ENCODE measurements at places on chromosomes 16 and 17.
A peak's percentile ranks its signal among the peaks of the same experiment; 100 is the strongest.

- DNase-seq: no peak
Measured at GRCh38 chr17:63398680-63399079, 47.4 kb downstream of the CYB561 start.

DNA sequence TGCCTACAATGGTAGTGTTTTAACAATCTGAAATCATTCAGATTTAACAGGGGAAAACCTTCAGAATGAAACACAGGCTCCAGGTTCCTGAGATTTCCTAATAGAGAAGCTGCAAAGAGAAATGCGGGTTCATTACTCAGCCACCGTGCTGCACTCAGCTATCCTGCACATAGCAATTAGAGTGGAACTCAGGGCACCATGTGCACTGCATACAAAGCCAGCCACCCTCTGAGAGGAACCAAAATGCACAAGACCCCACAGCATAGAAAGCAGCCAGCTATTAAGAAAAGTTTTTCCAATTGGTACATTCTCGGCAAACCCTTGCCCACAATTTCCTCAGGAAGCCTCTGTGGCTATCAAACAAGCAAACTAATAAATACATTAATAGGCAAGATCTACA is 37.4 kb downstream of the TOM1L2 start:
- DNase-seq: no peak

GRCh38 chr17:3594051-3594800 is 15.0 kb downstream of the TRPV1 start:
- DNase-seq: no peak

DNA sequence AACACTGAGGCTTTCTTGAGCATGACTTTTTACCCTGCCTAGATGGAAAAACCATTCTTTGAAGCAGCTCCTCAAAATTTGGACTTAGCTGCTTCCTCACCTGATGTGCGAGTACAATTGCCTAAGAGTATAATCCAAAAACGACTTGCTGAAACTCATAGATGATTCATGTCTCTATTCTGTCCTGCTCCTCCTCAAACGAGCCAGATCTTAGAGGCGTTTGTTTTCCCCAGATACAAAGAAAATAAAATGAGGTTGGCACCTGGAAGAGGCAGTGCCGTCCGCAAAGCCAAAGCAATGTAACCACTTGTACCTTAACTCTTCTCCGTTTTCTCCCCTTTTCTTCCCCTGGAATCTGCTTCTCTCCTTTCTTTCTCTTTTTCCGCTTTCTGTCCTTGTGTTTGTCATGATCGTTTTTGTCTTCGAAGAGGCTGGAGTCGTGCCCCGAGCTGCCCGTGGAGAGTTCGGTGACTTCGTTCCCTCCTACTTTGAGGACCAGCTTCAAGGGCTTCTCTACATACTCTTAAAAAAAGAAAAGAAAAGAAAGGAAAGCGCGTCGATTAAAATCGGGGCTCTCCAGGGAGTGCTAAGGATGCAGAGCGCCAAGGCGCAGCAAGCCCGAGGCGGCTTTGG is 895 bp downstream of the BRD7 start:
- DNase-seq: no peak

- no peak for DNase-seq
Measured at GRCh38 chr16:74580833-74581232, 26.1 kb downstream of the GLG1 start.

GRCh38 chr16:26129997-26130396 is 438.2 kb downstream of the HS3ST4 start:
- no peak for DNase-seq

DNA sequence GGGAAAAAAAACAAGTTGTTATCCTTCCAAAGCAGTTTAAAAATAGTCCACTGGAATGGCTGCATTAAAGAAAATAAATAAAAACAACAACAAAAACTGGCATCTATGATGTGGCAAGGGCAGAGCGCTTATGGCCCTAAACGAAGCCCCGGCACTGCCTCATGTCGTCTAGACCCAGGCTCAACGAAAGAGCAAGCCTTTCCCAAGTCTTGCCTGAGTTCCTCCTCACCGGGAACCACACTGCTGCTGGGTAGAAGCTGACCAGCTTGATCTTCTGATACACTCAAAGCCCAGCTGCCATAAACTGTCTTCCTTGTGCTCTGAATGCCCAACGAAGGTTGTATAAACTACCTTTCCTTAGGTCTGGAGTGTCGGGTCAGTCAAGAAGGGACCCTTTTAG is 37.0 kb downstream of the NDEL1 start:
- DNase-seq: no peak

DNA sequence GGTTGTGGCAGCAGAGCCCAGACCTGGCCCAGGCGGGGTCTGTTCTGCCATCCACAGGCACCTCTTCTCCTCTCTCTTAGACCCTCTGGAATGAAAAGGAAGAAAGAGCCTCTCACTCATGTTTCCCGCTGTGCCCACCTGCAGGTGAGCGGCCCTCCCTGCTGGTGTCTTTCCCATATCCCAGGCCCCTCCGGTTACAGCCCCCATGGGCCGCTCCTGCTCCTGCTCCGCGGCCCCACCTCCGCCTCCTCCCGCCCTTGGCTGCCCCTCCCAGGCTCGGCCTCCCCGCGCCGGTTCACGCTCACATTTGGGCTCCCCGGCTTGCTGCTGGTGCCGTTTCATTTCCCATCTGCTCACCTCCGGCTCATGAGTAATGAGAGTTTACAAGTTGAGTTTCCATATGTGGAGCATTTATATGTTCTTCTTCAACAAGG is 98.7 kb upstream of the SDK2 start:
- DNase-seq: no peak

GRCh38 chr16:68893710-68894705 is 50.7 kb downstream of the TANGO6 start:
- DNase-seq: no peak

DNA sequence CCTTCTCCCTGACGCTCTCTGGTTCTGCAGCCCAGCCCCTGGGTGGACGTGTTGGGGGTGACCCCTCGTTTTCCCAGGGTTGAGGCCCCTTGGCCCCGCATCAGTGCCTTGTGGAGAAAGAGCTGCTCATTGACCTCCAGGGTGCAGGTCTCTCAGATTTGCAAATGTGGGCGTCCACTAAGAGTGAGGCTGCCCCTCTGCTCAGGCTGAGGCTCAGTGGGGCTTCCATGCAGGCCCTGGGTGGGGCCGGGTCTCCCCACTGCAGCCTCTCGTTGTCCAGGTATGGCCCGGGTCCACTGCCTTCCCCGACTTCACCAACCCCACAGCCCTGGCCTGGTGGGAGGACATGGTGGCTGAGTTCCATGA is 9.0 kb downstream of the GAA start:
- no peak for DNase-seq

GRCh38 chr17:55649957-55650597 is 72.6 kb downstream of the TMEM100 start:
- no peak for DNase-seq

DNA sequence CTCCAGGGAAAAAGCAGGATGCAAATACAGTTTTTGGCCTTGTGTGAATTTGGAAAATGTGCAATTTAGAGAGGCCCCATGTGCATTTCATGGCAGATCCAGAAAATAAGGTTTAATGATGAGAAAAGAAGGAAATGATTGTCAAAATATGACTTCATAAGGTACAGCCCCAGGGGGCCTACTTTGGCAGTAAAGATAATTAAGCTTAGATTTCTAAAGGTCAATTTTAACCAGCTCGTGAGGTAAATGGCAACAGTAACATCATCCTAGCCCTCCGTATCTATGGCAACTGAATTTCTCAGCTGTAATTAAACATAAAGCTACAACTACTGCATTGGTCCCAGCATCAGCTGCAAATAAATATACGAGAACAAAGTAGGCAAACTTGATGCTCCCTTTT is 30.0 kb upstream of the PRSS54 start:
- no peak for DNase-seq

GRCh38 chr16:89827383-89828198 is 684 bp upstream of the SPIRE2 start:
- DNase-seq: no peak

- DNase-seq: no peak
Measured at GRCh38 chr16:67430504-67430976, 381 bp upstream of the HSD11B2 start.

DNA sequence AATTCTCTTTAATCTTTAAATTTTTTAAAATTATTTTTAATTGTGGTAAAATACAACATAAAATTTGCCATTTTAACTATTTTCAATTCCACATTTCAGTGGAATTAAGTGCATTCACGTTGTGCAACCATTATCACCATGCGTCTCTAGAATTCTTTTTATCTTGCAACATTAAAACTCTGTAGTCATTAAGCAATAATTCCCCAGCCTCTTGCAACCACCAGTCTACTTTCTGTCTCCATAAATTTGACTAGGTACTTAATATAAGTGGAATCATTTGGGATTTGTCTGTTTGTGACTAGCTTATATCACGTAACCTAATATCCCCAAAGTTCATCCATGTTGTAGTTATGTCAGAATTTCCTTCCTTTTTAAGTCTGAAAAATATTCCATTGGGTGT is 79.1 kb downstream of the TAOK1 start:
- DNase-seq: no peak

- no peak for DNase-seq
Measured at GRCh38 chr16:87185308-87185707, 131.9 kb downstream of the C16orf95 start.

DNA sequence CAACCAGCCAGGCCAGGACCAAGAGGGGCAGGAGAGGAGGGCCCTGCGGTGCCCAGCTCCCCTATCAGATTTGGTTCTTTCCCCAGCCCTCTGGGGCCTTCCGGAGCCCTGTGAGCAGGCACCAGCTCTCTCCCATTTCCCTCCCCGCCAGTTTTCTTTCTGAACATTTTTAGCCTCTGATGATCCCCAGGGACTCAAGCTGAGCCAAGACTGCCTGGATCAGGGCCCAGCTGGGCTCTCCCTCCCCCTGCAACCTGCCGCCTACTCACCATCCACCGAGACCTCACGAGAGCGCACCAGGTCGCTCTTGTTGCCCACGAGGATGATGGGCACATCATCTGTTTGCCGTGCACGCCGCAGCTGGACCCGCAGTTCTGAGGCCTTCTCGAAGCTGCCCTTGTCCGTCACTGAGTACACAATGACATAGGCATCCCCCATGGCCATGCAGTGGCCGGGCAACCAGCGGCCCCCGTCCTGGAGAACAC is 2.0 kb downstream of the RRAD start:
- DNase-seq: peak; percentile 40

DNA sequence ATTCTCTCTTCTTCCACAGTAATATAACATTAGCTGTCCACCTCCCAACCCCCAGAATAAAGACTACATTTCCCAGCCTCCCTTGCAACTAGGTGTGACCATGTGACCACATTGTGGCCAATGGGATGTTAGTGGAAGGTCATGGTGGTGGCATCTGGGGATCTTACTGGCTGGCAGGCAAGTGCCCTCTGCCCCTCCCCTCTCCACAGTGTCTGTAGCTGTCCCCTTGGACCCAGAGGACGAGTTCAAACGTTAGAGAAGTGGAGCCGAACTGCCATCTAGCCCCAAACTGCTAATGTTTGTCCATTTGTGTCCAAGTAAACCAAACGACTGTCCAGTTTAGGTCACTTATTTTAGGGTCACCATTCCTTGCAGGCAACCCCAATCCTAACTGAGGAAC is 26.6 kb upstream of the KCNG4 start:
- DNase-seq: peak; percentile 45

GRCh38 chr17:51221322-51221721 is 38.5 kb downstream of the MBTD1 start:
- DNase-seq: no peak

- no peak for DNase-seq
Measured at GRCh38 chr17:81650951-81651350, 5.4 kb downstream of the PDE6G start.

DNA sequence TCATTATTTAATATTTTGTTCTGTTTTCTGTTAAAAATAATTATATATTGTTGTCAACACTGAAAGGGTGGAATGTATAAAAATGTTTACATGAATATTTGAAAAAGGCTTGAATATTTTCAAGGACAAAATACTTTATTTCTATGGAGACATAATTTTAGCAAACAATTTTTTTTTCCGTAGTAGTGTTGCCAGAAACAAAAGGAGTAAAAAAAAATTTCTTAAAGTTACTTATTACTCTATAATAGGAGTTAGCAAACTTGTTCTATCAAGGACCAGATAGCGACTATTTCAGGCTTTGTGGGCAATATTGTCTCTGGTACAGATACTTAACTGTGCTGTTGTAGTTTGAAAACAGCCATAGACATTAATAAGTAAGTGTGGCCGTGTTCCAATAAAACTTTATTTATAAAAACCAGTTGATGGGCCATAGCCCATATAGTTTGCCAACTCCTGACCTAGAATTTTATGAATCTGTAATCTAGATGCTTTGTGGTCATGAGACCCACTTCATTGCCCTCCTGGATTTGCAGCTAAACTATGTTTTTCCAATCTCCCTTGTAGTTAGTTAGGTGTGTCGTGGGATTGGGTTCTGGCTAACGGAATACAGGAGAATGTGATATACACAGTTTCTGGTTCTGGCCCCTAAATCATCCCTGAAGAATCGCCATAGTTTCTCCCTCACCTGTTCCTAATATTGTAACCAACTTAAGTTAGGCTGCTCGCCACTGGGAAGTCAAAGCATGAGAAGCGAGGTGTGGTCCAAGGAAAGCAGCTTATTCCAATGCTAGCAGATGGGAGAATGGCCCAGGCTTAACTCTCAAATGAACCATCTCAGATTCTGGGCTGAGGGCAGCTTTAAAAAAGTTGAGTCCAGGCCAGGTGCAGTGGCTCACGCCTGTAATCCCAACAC is 153.6 kb downstream of the ABCA8 start:
- no peak for DNase-seq
